ENCODE measurements at places on chromosomes 7 and 10. TPM values are rescaled to one million over a fixed set of nuclear protein-coding genes. Genes with fewer than 3 reads are reported as not detected.

DNA sequence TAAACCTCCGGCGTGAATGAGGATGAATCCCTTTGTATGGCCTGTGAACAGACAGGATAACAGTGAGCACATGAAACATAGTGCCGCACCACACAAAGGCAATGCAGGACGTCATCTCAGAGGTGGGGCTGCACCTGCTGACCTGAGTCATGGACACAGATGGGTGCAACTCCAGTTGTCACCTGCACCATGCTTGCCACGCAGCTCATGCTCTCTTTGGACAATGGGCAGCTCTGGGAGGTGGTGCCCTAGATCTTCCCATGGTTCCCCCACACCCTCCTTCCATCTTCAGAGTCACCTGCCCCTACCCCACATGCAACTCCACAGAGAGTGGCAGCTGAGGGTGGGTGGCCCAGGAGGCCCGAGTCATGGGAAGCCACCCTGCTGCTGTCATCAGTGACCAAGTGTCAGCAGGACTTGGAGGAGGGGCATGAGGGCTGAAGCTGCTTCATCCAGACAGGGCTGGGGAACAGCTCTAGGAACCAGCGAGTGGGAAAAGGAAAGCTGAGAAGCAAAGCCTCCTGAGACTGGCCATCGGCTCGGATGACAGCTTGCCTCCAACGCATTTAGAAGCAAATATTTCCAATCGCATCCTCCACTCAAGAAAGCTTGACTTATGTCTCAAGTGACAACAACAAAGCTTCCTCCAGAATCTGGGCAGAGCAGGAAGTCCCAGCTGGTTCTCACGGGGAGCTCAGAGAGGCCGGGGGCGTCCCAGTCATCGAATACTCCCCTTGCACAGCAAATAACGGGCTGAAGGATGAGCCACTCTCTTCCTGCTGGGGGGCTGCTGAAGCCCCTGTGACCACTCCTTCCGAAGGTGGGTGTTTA is 27.1 kb downstream of the VIPR2 start:
- no peak for DNase-seq

DNA sequence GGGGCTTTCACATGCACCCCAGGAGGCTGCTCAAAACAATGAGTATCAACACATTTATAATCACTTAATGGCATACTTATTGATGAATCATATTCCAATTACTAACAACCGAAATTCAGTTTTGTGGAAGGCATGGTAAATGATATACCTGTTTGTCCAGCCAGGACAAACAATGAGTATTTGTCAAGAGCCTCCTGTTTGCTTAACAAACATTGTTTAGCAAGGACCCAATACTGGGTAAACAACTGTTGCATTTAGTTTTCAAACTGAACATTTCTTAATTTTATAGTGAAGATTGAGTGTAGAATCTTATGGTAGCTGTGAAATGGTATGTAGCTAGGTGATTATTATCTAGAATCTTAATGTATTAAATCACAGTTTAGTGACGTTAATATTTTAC is 473.7 kb downstream of the ATRNL1 start:
- DNase-seq, result no peak

AVL9 gene
- total RNA-seq, result 55.6 TPM

LIPF gene
- total RNA-seq, result not detected

LRRD1 gene
- total RNA-seq, result not detected

MRPL43 gene
- 81.0 TPM for total RNA-seq

Measured in WTC11 (cell line).